ENCODE measurements at places on chromosomes 6 and 20. TPM values are rescaled to one million over a fixed set of nuclear protein-coding genes. Genes with fewer than 3 reads are reported as not detected.

Gene MEP1A
- 0.11 TPM for total RNA-seq

Gene KLHDC3
- total RNA-seq, result 61.0 TPM

Gene AARS2
- total RNA-seq, result 17.2 TPM

Gene ZMYND8
- 11.8 TPM for total RNA-seq

Gene IL17F
- total RNA-seq, result not detected

Measured in hair follicular keratinocyte (primary cell).